PC-3 (cell line): ENCODE measurements at places on chromosomes 2 and 18. TPM values are rescaled to one million over a fixed set of nuclear protein-coding genes. Genes with fewer than 3 reads are reported as not detected.
A peak's percentile ranks its signal among the peaks of the same experiment; 100 is the strongest.

DNA sequence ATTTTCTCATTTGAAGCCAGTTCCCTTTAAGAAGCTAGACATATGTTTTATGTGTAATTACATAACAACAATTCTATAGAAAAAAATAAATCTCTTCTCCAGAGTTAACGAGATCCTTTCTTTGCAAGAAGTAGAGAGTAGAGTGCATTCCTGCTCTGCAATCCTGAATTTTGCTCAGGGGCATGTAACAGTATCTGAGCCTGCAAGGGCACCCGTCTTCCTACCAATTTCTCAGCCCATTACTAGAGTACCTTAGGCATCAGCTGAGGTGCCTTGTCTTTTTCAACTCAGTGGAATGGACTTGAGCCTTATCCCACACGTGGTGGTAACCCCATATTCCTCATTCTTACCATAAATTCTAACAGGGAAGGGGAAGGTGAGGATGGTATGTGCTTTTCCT is 205.9 kb downstream of the IKZF2 start:
- DNase-seq, result no peak
- peaks cover 12% of the 10 kb centered on the region for H3K4me1 ChIP-seq
- no peak overlapping the region for H3K27ac ChIP-seq
- no peaks in the 10 kb centered on the region for H3K36me3 ChIP-seq
- no peak overlapping the region for H3K4me3 ChIP-seq

Gene CDH2
- 34.0 and 39.2 TPM in 2 replicates for total RNA-seq

DNA sequence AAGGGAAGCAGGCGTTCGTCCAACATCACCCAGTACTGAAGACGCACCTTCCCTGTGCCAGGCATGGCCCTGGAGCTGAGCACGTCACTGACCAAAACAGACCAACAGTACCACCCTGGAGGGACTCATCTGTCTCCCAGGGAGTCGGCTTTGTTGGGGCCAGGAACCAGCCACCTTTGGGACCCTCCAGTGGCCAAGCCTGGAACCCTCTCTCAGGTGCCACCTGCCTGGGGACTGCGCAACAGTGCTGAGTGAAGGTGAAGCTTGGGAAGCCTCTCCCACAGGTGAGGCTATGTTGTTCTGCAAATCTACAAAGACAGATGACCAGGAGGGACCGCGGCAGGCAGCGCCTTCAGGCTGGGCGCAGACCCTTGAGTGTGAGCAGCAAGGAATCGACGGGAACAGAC is 91.4 kb upstream of the OTOS start:
- DNase-seq, result no peak
- H3K36me3 ChIP-seq, result no peaks in the 10 kb centered on the region
- H3K27me3 ChIP-seq, result no peaks in the 10 kb centered on the region
- H3K4me1 ChIP-seq, result no peaks in the 10 kb centered on the region

Gene LRRC30
- total RNA-seq, result not detected in 2 replicates

DNA sequence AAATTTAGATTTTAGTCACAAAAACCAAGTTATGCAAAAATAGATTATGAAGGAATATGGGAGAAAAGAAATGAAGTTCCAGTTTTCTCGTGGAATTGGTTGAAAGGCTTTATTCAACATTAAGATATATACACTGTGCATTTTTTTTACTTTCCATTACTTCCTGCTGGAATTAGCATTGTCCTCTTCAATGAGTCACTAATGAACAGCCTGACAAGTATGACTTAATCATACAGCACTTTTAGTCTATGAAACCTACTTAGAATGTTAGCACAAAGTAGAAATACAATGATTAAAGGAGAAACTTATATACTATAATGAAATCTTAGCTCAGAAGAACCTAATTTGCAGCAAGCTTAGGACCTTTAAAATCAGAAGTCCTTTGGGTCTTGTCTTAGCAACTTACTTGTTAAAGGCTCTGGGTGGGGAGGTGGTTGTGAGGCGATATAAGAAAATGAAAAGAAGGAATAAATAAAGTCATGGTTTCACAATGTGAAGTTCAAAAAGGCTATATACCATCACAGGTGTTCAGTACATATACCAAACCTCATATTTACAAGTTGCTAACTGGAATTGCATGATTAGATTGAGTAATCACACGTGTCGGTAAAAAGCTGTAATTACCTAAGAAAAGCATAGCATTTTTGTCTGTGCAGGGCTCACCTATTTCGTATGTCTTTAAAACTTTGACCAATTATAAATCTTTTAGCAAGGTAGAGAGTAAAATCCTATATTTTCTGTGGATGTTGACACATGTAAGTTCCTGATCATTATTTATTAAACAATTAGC is 236.8 kb downstream of the CAMKMT start:
- no peaks in the 10 kb centered on the region for H3K27me3 ChIP-seq
- H3K4me3 ChIP-seq, result no peak overlapping the region
- no peaks in the 10 kb centered on the region; the same call in 1 of the 2 replicates for H3K4me1 ChIP-seq
- no peak overlapping the region for H3K27ac ChIP-seq
- no peak for DNase-seq
- no peaks in the 10 kb centered on the region for H3K36me3 ChIP-seq

GRCh38 chr2:143877876-143878530 is 641.9 kb downstream of the ZEB2 start:
- H3K27me3 ChIP-seq, result no peaks in the 10 kb centered on the region
- DNase-seq, result no peak
- no peak overlapping the region for H3K27ac ChIP-seq
- H3K4me1 ChIP-seq, result no peaks in the 10 kb centered on the region
- H3K36me3 ChIP-seq, result no peaks in the 10 kb centered on the region
- H3K4me3 ChIP-seq, result no peak overlapping the region

Gene BCL2L11
- total RNA-seq, result 11.3 and 24.6 TPM in 2 replicates

Gene RALBP1
- total RNA-seq, result 89.8 and 94.3 TPM in 2 replicates

GRCh38 chr2:227890495-227891079 is 19.2 kb downstream of the DAW1 start:
- H3K36me3 ChIP-seq, result no peaks in the 10 kb centered on the region
- H3K27me3 ChIP-seq, result no peaks in the 10 kb centered on the region
- peak; percentile 80 for DNase-seq
- H3K4me1 ChIP-seq, result peaks cover 6% of the 10 kb centered on the region; the same call in 1 of the 2 replicates
- H3K4me3 ChIP-seq, result no peak overlapping the region
- no peak overlapping the region for H3K27ac ChIP-seq

Gene UGT1A4
- total RNA-seq, result not detected in 2 replicates

- no peaks in the 10 kb centered on the region for H3K4me1 ChIP-seq
- no peaks in the 10 kb centered on the region for H3K36me3 ChIP-seq
- H3K4me3 ChIP-seq, result no peak overlapping the region
- DNase-seq, result no peak
- H3K27ac ChIP-seq, result no peak overlapping the region
Observed at GRCh38 chr2:217790195-217790594, 212.6 kb downstream of the TNS1 start.

Gene UGGT1
- total RNA-seq, result 59.9 and 63.8 TPM in 2 replicates

DNA sequence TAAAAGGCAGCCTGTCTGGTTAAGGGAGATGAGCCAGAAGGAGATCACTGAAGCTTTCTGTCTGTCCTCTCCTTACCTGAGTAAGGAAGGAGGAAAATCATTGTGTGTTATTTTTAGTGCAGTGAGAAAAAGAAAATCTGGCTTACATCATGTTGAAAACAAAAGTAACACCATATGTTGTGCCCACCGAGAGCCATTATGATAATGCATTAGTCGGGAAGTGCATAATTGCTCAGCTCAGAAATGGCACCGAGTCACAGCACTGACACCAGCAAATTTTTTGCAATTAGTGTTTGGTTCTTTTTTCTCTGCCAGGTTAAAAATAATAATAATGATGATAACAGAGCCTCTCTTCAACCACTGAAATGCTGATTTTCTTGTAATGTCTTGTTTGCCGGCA is 46.6 kb downstream of the HNMT start:
- H3K36me3 ChIP-seq, result no peaks in the 10 kb centered on the region
- H3K4me3 ChIP-seq, result no peak overlapping the region
- no peak for DNase-seq
- H3K27me3 ChIP-seq, result no peaks in the 10 kb centered on the region
- H3K27ac ChIP-seq, result no peak overlapping the region

GRCh38 chr2:186757009-186757408 is 63.1 kb downstream of the FAM171B start:
- H3K27ac ChIP-seq, result no peak overlapping the region
- H3K4me1 ChIP-seq, result no peaks in the 10 kb centered on the region
- DNase-seq, result no peak
- no peaks in the 10 kb centered on the region for H3K27me3 ChIP-seq

- no peak overlapping the region for H3K4me3 ChIP-seq
- H3K36me3 ChIP-seq, result no peaks in the 10 kb centered on the region
- H3K27ac ChIP-seq, result no peak overlapping the region
- no peak for DNase-seq
Observed at GRCh38 chr2:113976277-113976928, 86.5 kb downstream of the ACTR3 start.

GRCh38 chr2:27809761-27810241 is 38.3 kb downstream of the MRPL33 start:
- peak; percentile 96 for DNase-seq
- peak overlapping the region; percentile 69 for H3K27ac ChIP-seq
- H3K4me3 ChIP-seq, result no peak overlapping the region
- H3K4me1 ChIP-seq, result peaks cover 28% of the 10 kb centered on the region

Gene EFHD1
- total RNA-seq, result 0.07 TPM in 1 of 2 replicates, not detected in the other

Gene HNMT
- 6.9 and 7.1 TPM in 2 replicates for total RNA-seq

GRCh38 chr18:79466591-79466990 is 70.9 kb downstream of the NFATC1 start:
- H3K36me3 ChIP-seq, result no peaks in the 10 kb centered on the region
- no peaks in the 10 kb centered on the region for H3K4me1 ChIP-seq
- no peaks in the 10 kb centered on the region for H3K27me3 ChIP-seq
- H3K27ac ChIP-seq, result no peak overlapping the region

Gene ANKRD30BL
- total RNA-seq, result not detected in 2 replicates

GRCh38 chr2:144847347-144848080 is 327.6 kb upstream of the ZEB2 start:
- no peaks in the 10 kb centered on the region for H3K27me3 ChIP-seq
- no peaks in the 10 kb centered on the region for H3K36me3 ChIP-seq
- no peak overlapping the region for H3K27ac ChIP-seq
- no peaks in the 10 kb centered on the region for H3K4me1 ChIP-seq
- DNase-seq, result no peak

GRCh38 chr2:1550658-1551316 is 137.5 kb downstream of the TPO start:
- H3K36me3 ChIP-seq, result no peaks in the 10 kb centered on the region
- H3K27ac ChIP-seq, result no peak overlapping the region
- no peak overlapping the region for H3K4me3 ChIP-seq
- peak; percentile 73 for DNase-seq

DNA sequence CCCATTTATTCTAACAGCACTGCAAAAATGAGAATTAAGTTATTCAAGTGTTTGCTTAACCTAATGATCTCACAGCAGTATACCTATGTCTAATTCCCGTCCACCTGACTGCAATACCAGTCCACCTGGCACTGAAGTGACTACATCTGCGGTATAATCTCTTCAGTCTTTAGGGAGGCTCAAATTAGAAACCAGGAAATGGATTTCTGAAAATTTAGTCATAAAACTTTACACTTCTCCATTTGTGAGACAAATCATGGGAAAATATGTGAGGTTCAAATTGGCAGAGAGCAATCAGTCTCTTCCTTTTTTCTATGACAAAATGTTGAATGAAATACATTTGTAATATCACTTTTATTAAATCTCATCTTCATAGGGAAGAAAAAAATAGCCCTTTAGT is 33.0 kb downstream of the FTCDNL1 start:
- peaks cover 42% of the 10 kb centered on the region for H3K27me3 ChIP-seq
- no peak for DNase-seq
- H3K4me3 ChIP-seq, result no peak overlapping the region
- no peaks in the 10 kb centered on the region for H3K4me1 ChIP-seq

DNA sequence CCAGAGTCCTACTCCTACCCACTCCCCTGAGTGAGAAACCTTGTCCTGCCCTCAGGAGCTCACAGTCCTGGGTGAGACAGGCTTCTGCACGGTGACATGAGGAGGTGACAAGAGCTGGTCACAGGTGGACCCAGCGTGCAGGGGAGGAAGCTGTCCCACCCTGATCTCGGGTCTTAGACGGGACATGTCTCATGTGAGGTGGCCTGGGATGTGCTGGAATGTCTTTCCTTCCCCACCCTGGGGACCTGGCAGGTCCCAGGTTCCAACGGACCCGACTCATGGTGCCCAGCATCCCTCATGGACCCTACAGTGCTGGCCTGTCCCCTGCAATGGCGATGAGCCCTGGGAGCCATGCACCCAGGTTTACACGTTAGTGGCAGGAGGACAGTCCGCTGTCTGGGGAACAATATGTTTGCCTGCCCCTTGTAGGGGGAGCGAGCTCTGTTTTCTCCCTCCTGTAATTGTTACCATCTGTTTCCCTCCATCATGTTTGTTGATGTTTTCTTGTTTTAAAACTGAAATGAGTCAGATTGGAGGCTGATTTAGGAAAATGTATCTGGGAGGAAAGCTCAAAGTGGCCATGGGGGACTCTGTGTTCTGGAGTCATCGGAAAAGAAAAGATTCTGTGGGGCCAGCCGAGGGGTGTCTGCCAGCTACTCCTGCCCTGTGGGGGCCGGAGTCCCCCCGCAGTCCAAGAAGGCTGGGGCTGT is 238.1 kb downstream of the KLHL29 start:
- no peak overlapping the region for H3K27ac ChIP-seq
- no peak for DNase-seq
- no peak overlapping the region for H3K4me3 ChIP-seq
- H3K36me3 ChIP-seq, result no peaks in the 10 kb centered on the region
- no peaks in the 10 kb centered on the region for H3K4me1 ChIP-seq

GRCh38 chr2:30664761-30665358 is 142.4 kb downstream of the CAPN13 start:
- H3K27ac ChIP-seq, result peak overlapping the region; percentile 98
- DNase-seq, result peak; percentile 94
- 0 out of 2 replicates have a peak overlapping the region, but pooled peaks have one; percentile 12 for H3K4me3 ChIP-seq
- H3K4me1 ChIP-seq, result peaks cover 49% of the 10 kb centered on the region

DNA sequence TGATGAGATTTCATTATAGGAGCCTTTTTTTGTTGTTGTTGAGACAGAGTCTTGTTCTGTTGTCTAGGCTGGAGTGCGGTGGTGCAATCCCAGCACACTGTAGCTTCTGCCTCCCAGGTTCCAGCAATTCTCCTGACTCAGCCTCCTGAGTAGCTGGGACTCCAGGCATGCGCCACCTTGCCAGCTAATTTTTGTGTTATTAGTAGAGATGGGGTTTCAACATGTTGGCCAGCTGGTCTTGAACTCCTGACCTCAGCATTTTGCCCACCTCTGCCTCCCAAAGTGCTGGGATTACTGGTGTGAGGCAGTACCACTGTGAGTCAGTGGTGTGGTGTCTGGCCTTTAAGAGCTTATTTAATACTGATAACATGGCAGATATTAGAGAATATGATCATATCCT is 60.1 kb downstream of the MOB4 start:
- H3K4me1 ChIP-seq, result peaks cover 22% of the 10 kb centered on the region
- peak; percentile 43 for DNase-seq
- no peaks in the 10 kb centered on the region for H3K27me3 ChIP-seq
- H3K36me3 ChIP-seq, result no peaks in the 10 kb centered on the region; the same call in 1 of the 2 replicates
- H3K27ac ChIP-seq, result peak overlapping the region; percentile 12; the same call in 1 of the 2 replicates
- H3K4me3 ChIP-seq, result no peak overlapping the region

GRCh38 chr2:75055142-75055819 is 96.8 kb downstream of the POLE4 start:
- H3K27ac ChIP-seq, result no peak overlapping the region
- H3K4me1 ChIP-seq, result no peaks in the 10 kb centered on the region
- H3K36me3 ChIP-seq, result no peaks in the 10 kb centered on the region
- no peak for DNase-seq
